ENCODE measurements at places on chromosomes 6 and 20. TPM values are rescaled to one million over a fixed set of nuclear protein-coding genes. Genes with fewer than 3 reads are reported as not detected.

Gene PGBD1
- 6.2 TPM for total RNA-seq

Gene ACTL10
- 2.2 TPM for total RNA-seq

Gene CCR6
- not detected for total RNA-seq

Gene KIAA1755
- total RNA-seq: 2.7 TPM

Gene CRISP2
- not detected for total RNA-seq

Gene ARFGEF3
- under 0.01 TPM for total RNA-seq

Gene OR2H2
- total RNA-seq: not detected

Gene USP49
- total RNA-seq: 3.8 TPM

Gene PTPRT
- not detected for total RNA-seq

Gene SMIM28
- total RNA-seq: not detected

Gene CBFA2T2
- 11.2 TPM for total RNA-seq

Gene OPRM1
- not detected for total RNA-seq

Gene HLA-DRA
- 5.8 TPM for total RNA-seq

Gene GSTA4
- total RNA-seq: 36.2 TPM

Gene C6orf118
- not detected for total RNA-seq

Gene SLC2A4RG
- total RNA-seq: 29.5 TPM

Gene DEFB124
- not detected for total RNA-seq

Gene SLCO4A1
- total RNA-seq: under 0.01 TPM

Gene CCNC
- total RNA-seq: 89.4 TPM

Gene SLA2
- total RNA-seq: under 0.01 TPM

Gene OR2B2
- not detected for total RNA-seq

Gene SLC17A2
- total RNA-seq: not detected

Gene IL17F
- not detected for total RNA-seq

Gene PRKN
- total RNA-seq: 2.9 TPM

Gene WFDC8
- not detected for total RNA-seq

Gene ADTRP
- 0.72 TPM for total RNA-seq
